Fibroblast of the conjunctiva (primary cell): ENCODE measurements at places on chromosomes 12 and 14.
A peak's percentile ranks its signal among the peaks of the same experiment; 100 is the strongest.

DNA sequence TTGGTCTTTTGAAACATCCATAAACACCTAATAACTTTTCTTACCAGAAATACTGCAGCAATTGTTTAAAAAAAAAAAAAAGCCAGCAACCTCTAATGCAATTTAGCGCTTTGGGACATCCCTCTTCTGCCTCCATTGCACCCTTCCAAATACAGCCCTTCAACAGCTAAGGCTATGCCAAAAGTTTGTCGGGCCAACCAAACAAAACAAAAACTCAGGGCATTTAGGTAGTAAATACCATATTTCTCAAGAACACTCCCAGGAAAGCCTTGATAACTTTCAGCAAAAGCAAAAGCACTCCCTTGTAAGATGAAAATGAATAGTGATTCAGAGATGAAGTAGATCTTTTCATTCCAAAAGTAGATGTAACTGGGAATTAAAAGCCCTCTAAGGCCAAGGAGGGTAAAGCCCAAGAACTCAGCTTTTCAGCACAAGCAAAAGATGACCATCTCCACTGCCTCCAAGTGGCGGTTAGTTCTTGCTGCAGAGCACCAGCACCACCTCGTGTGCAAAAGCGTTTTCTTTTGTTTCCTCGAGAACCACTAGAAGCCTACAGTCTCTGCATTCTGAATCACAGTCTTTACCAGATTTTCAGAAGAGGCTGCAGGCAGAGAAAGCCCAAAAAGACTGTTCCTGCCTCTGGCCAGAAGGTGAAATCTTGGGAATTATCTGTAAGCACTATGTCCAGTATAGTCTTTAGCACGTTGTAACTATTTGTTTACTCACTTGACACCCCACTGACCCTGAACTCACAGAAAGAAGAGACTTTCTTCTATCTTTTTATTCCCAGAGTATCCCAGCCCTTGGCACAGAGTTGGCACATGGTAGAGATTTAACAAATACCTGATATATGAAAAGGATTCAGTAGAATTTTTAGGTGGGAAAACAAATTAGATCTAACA lies 53.1 kb downstream of the SIX6 start:
- DNase-seq: peak; percentile 85

- DNase-seq: no peak
These were observed 282.2 kb downstream of the ADGRD1 start for GRCh38 chr12:131235871-131236271.

GRCh38 chr12:19198272-19198671 lies 68.7 kb downstream of the PLEKHA5 start:
- DNase-seq: no peak

DNA sequence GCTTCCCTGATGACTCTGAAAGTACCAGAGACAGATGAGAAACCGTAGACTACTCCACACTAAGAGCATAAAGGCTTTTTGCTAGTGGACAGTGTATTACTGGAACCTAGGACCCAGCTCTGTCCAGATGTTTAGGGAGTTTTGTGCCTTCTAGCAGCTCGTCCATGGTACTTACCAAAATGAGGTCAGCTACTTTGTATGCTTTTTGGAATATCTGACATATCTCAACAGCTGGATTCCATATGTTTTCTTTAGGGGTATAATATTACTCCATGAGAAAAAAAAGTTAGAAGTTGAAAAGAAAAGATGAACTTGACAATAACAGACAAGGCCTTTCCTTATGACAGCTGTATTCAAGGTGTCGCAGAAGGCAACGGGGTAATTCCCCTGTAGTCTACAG lies 32.1 kb upstream of the FRMD6 start:
- DNase-seq: no peak

DNA sequence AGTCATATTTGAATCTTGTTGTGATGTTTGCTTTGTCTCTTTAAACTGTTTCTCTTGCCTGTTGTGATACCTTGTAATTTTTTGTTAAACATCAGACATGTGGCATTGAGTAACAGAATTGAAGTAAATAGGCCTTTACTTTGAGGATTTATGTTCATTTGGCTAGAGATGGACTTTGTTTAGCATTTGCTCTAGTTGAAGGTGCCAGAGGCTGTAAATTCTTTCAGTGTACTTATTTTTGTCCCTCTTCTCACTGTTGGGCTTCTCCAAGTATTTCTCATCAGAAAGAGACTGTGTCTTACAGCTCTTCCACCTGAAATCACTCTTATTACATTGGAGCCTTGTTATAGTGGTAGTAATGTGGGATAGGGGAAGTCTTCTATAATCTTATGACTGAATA lies 175.8 kb downstream of the LRFN5 start:
- DNase-seq: no peak

DNA sequence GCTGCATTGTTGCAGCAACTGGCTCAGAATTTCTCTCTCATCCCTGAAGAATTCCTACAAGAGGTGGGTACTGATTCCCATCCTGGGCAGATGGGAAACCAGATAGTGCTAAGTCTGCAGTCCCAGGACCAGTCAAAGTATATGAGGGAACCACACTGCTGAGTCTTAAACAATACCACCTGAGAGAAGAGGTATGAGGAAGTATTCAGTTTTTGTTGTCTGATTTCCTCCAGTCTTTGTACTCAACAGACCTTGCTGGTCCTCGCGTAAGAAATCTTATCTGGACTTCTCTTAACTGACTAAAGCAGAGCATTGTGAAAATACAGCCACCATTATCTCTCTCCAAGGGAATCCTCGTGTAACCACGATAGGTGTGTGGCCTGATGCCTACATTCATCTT lies 3.6 kb upstream of the EDDM3A start:
- no peak for DNase-seq
